ENCODE measurements at places on chromosomes 2 and 18.

DNA sequence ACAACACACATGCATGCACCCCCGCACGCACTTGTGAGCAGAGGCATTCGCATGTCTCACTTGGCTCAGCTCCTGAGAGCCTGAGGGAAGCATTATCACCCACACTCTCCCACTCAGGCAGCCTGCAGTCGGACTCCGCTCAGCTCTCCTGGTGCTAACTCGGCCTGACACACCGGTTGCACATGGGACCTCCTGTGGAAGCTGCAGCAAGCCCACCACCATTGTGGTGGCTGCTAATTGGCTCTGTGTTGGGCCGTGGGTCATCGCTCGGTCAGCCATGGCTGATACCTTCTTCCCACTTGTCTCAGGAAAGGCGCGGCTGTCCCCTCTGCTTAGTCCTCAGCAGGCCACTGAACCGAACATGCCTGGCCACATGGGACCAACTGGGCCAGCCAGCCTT lies 13.7 kb upstream of the TEX261 start:
- DNase-seq, result no peak

DNA sequence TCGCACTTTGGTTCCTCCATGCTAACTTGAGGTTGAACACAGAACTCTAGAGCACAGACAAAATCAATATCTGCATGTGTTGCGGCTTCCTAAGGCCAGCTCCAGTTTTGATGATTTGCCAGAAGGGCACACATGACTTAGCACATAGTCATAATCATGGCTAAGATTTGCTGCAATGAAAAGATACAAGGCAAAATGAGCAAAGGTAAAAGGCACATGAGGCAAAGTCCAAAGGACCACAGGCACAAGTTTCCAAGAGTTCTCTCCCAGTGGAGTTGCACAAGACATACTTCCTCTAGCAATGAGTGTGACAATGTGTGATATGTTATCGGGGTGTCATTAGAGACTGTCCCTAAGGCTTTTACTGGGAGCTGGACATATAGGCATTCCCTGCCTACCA lies 24.2 kb upstream of the CXXC1 start:
- no peak for DNase-seq

- no peak for DNase-seq
Measured at GRCh38 chr18:29153091-29153490, 976.2 kb upstream of the CDH2 start.

GRCh38 chr2:185466915-185467314 lies 271.7 kb upstream of the FSIP2 start:
- DNase-seq, result no peak

GRCh38 chr2:40721595-40721994 lies 269.7 kb upstream of the SLC8A1 start:
- no peak for DNase-seq

DNA sequence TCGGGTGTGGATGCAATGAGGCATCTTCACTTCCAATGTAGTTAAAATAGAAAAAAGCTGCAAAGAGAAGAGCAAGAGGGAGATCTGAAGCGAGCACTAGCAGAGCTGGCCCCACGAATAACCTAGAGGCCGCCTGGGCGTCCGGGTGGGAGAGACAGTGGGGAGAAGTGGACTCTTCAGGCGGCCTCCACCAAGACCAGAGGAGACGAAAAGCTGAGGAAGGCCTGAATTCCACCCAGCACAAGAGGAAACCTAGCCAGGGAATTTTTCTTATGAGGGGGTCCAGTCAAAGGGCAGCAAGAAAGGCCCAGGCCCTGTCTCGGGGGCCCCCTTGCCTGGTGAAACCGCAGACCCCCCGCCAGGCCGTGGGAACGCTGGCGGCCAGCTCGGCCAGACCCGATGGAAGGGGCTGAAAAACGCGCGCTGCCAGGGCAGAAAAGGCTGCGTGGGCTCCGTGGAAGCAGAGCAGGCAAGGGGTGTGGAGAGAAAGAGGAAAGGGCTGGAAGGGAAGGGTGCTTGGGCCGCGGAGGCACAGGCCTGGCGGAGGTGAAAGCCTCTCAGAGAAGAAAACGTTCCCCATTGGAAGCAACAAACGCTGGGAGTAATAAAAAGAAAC lies 69.2 kb downstream of the KCTD1 start:
- DNase-seq, result no peak

DNA sequence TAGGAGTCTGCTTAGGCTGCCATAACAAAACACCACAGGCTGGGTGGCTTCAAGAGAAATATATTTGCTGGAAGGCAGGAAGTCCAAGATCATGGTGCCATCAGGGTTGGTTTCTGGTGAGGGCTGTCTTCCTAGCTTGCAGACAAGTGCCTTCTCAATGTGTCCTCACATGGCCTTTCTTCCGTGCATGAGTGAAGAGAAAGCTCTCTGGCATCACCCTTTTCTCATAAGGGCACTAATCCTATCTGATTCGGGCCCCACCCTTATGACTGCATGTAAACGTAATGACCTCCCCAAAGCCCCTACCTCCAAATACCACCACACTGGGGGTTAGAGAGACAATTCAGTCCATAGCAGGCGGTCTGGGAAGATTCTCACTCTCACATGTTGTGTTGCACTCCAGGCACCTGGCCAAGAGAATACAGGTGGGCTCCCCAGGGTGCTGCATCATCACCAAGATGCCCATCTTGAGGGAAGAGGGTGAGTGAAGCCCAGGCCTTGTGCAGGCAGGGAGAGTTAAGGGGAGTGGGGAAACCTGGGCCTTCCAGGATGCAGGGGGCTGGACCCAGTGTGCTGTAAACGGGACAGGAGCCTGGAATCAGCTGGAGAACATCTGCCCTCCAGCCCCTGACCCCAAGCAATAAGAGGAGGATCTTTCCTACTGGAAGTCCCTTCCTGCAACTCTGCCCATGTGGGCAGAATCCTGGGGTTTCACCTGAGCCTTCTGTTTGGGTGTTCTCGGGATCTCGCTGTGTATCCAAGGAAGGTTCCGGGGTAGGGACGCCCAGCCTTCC lies 10.2 kb downstream of the CATIP start:
- no peak for DNase-seq

GRCh38 chr2:54767921-54768320 lies 44.5 kb downstream of the EML6 start:
- no peak for DNase-seq

DNA sequence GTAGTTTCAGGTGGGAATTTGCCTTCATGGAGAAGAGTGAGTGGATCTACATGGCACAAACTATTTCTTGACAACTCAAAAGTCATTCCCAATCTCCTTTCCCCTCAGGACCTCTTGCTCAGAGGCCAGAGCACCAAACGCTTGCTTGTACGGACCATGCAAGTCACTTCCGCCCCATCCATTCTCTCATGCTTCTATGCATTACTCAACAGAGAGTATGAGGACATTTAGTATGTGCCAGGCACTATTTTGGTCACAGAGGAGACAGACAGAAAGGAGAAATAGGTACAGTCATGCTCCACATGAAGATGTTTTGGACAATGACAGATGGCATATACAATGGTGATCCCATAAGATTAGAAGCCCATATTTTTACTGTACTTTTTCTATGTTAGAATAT lies 117.5 kb downstream of the ACTR3 start:
- DNase-seq, result no peak

DNA sequence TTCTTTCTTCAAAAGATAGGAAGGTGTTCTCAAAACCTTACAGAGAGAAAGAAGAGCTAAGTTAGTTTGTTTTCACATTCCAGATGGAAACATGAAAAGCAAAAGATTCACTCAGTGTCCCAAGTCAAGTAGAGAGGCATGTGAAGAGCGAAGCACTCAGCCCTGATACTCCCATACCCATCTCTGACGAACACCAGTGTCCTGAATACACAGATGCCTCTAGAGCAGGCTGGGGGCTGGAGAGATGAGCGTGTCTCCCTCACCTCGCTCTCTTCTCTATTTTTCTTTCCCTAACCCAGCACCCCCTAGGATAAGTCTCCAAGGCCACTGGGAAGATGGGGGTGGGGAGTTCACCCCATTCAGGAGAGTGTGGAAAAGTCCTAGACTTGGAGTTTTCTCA lies 227.8 kb downstream of the TMEM163 start:
- DNase-seq, result no peak

DNA sequence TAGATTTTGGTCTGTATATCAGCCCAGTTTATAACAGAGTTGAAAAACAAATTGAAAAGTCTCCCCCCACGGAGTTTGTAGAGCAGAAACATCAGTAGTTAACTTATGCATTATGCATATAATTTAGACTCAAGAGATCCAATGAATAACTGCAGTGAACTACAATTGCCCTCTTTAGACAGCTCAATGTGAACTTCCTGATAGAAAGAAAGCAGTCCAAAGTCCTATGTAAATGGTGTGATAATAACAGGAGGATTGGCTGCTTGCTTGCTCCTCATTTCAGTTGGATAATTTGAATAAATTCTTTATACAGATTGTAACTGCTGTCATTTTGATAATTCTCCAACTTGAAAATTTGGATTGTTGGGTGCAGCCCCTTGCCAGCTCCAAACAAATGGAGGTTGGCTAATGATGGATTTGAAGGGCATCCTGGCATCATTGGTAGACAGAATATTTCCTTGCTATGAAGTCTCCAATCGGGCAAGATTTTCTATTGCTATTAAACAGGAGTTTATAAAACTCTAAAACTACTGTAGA lies 297.1 kb downstream of the ASXL3 start:
- DNase-seq, result no peak

GRCh38 chr2:99035920-99036319 lies 99.9 kb upstream of the CRACDL start:
- DNase-seq, result no peak

DNA sequence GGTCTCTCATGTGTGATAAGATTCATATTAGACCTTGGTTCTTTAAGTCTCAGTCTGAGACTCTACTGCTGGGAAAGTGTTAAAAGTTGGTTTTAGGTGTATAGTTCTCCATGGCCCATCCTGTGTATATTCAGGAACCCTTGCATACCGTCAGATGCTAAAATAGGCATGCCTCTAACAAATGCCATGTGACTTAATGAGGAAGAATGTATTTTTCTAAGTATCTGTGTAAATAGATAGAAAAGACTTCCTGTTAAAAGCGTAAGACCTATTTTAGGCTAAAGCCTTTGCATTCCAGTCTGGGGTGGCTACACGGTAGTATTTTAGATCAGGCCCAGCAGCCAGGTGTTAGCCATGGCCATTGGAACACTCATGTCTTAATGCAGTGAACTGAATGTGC lies 73.3 kb downstream of the RHBDD1 start:
- no peak for DNase-seq

DNA sequence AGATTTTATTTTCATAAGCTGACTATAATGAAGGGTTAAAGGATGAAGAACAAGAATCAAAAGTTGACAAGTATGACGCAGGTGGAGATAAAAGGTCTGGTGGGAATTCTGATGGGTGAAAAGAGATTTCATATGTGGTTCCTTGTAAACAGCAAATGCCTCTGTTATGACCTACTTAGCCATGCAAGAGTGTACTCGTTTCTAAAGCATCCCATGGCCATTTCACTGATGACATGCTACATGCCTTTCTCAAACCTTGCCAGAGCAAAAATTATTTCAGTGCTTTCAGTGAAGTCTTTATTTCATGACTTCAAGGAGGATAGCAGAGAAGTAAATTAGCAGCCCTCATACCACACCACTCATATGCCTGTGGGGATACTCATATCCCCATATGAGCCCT lies 71.7 kb downstream of the FEZ2 start:
- DNase-seq, result no peak

DNA sequence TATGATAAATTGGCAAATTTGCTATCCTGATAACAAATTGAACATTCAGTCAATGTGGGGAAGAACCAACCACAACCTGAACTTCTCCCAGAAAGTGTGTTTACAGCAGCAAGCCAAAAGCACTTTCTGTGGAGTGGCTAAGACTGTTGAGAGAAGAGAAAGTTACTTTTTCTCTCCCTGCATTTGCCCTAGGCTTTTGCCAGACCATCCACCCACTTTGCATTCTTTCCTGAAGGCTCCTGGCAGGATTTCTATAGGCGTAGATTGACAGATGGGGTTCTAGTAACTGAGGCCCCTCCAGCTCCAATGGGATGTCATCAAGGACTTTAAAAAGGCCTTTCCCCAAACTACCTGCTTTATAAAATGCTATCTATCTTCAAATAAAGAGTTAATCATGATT lies 215.2 kb downstream of the GULP1 start:
- no peak for DNase-seq

GRCh38 chr2:230231251-230231650 lies 5.7 kb downstream of the SP140 start:
- DNase-seq, result no peak

DNA sequence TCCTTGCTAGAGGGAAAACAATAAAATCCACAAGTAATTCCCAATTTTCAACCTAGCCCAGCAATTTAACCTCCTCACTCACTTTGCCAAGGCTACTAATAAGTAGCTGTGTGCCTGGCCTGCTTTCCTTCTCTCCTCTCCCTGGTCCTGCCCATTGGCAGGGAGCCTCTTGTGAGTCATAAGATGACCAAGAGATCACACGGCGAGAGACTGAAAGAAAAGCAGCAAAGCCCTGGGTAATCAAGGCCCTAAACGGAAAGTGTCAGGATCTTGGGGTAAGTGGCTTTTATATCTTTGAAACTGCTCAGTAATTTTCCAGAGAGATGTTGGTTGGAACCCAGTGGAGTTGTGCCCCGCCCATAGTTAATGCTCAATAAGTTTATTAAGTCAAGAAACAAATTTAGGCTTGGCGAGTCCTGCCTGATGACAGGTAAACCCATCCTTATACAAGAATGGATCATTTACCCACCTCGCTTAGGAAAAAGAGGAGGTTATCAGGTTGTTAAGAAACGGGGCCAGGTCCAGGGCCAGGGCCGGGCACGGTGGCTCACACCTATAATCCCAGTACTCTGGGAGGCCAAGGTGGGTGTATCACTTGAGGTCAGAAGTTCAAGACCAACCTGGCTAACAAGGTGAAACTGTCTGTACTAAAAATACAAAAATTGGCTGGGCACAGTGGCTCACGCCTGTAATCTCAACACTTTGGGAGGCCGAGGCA lies 10.0 kb upstream of the ADAM17 start:
- no peak for DNase-seq

GRCh38 chr18:29586210-29586609 lies 1409.3 kb upstream of the CDH2 start:
- no peak for DNase-seq

DNA sequence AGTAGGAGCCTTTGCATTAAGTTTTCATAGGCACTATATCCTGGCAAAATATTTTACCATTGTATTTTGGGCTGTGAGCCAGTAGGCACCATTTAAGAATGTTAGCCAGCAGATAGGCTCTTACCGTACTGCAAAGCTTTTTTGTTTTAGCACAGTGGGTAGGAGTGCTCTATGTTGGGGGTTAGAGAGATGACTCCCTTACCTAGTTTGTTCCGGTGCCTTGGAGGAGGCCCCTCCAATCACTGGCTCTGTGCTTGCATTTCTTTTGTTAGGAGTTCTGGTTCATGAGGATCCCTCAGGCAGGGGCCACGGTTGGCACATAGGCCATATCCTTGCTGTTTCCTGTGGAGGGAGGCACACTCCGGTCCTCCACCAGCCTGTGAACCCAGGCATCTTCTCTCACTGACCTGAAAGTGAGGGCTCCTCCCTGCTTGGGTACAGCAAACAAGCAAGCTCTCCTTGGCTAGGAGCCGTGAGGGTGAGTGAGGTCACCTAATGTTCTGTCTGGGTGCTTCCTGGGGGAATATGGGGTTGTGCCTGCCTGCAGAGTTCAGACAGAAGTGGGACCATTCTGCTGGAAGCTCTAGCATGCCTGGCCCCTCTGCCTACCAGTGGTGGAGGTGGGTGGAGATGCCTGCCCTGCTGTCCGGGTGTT lies 29.8 kb downstream of the LTBP1 start:
- DNase-seq, result no peak
